ENCODE measurements at places on chromosomes 7 and 10.

DNA sequence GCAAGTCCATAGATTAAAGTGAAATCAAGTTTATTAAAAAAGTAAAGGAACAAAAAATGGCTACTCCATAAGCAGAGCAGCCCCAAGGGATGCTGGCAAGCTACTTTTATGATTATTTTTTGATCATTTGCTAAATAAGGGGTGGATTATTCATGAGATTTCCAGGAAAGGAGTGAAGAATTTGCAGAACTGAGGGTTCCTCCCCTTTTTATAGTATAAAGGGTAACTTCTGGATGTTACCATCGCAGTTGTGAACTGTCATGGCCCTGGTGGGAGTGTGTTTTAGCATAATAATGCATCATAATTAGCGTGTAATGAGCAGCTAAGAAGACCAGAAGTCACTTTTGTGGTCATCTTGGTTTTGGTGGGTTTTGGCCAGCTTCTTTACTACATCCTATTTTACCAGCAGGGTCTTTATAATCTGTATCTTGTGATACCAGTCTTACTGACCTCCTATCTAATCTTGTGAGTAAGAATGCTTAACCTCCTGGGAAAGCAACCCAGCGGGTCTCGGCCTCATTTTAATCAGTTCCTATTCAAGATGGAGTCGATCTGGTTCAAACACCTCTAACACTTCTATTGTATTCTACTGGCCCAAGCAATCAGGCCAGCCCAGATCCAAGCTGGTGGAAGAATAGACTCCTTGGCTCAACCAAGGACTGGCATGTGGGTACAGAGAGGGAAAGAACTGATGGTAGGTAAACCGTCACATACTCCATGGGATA is 87.9 kb upstream of the NPSR1 start:
- no peak for DNase-seq

GRCh38 chr7:130286881-130287280 is 6.1 kb upstream of the CPA4 start:
- no peak for DNase-seq

DNA sequence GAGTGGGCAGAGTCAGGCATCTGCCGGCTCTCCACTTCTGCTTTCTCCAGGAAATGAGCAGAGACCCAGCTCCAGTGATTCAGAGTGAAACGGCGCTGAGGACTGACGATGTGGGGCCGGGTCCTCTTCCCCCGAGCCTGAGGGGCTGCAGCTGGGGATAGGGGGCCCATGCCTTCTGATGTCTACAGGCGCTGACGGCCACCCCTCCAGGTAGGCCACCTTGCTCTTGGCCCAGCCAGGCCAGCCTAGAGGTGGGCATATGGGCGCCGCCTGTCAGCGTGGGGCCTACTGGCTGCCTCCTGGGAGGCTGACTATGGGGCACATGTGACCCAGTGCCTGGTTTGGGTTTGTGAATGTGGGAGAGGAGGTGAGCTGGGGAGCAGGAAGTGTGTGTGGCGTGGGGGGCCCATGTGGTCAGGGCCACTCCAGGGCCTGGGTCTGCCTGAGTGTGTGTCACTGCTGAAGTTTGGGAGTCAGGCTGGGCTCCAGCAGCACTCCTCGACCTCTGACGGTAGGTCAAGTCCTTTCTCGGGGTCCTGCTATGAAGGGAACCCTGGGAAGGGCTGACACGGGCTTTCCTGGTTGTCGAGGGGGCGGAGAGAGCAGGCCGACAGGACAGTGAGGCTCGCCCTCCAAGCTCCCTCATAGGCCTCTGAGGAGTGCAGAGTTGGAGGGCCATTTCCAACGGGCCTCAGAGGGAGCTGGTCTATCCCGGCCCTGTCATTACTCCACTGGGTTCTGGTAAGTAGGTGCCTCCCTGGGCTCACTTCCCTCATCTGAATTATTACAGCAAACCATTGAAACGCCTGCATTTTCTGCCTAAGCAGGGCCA is at the start of gene WDFY4:
Gene WDFY4, plus strand, starts transcription at position 82 of the 832 bp plus-strand sequence. CDS start 24,860 bp downstream, outside the sequence.
- no peak for DNase-seq

DNA sequence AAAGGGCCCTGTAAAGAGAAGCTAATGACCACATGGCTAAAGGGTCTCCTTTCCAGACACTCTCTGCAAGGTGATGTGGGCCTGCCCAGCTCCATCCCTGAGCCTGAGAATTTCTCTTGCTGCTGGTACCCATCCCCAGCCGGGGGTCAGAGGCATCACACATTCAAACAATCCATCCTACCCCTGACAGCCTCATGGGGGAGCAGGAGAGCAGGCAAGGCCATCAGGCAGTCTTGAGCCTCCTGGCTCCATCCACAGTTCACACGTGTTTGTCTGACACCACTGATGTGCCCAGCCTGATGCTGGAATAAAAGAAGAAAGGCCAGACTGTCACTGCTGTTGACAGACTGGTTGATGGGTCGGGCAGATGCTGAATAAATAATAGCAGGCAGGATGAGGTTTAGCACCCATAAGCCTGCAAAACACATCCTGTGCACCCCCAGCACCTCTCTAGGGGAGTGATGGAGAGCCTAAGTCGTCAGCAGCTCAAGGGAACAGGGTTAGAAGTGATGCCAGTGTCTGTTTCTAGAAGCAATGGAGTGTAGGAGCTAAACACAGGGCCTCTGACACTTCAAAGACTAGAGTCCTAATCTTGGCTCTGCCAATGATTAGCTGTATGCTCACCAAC is 43.5 kb downstream of the TLL2 start:
- no peak for DNase-seq

- no peak for DNase-seq
These were observed 249.6 kb downstream of the PLXDC2 start for GRCh38 chr10:20065814-20066213.

GRCh38 chr7:54701982-54702381 is 57.0 kb downstream of the SEC61G start:
- no peak for DNase-seq

DNA sequence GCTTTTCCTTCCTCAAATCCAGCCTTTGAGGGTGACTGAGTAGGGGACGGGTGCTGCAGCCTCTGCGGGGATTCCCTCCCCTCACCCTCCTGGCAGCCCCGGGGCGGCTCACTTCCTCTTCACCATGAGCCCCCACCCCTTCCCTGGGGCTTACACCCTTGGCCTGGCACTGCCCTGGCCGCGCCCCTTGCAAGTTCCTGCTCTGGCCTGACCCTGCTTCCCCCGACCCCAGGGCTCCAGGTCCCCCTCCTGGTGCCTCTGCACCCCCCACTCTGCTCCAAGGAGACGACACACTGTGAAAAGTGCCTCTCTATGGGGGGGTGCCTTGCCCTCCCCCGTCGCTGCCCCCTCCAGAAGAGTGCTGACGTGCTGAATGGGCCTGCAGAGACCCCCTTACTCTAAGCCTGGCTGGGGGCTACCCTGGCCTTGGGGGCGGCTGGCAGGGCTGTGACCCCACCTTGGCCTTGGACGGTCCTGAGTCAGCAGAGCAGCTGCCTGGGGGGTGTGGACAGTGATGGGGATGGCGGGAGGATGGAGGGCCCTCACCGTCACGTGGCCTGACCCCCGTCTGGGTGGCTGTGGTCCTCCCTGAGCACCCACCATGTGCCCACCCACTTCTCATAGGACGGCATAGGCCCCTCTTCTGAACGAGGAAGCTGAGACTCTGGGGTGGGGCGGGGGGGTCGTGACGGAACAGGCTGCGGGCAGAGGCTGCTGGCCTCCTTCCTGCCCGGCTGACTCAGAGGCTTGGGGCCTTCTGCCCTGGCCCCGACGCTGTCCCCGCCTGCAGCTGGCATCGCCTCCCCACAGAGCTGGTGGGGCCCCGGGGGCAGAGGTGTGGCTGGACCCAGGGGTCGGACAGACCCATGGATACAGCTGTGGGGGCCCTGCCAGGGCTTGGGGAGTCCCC is 9.8 kb downstream of the LFNG start:
- DNase-seq: peak; percentile 59

DNA sequence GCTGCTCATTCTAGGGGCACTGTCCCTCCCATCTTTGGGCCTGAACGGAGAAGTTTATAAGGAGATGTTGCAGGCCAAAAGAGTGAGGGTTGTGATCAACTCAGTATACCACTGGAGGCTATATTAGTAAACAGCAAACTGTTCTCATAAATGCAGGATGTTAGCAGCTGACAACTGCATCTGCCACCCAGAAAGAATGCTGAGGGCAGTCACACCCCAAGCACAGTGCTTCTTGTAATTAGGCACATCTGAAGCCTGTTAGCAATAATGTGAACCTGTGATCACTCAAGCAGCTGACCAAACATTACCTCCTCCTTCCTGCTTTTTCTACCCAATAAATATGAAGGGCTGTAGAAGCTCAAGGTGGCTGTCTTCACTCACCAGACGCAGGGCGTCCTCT is 38.4 kb upstream of the ZNF138 start:
- no peak for DNase-seq

GRCh38 chr7:98134420-98135228 is 28.0 kb downstream of the LMTK2 start:
- DNase-seq: no peak

- no peak for DNase-seq
These were observed 32.7 kb downstream of the LGI1 start for GRCh38 chr10:93790439-93790838.

DNA sequence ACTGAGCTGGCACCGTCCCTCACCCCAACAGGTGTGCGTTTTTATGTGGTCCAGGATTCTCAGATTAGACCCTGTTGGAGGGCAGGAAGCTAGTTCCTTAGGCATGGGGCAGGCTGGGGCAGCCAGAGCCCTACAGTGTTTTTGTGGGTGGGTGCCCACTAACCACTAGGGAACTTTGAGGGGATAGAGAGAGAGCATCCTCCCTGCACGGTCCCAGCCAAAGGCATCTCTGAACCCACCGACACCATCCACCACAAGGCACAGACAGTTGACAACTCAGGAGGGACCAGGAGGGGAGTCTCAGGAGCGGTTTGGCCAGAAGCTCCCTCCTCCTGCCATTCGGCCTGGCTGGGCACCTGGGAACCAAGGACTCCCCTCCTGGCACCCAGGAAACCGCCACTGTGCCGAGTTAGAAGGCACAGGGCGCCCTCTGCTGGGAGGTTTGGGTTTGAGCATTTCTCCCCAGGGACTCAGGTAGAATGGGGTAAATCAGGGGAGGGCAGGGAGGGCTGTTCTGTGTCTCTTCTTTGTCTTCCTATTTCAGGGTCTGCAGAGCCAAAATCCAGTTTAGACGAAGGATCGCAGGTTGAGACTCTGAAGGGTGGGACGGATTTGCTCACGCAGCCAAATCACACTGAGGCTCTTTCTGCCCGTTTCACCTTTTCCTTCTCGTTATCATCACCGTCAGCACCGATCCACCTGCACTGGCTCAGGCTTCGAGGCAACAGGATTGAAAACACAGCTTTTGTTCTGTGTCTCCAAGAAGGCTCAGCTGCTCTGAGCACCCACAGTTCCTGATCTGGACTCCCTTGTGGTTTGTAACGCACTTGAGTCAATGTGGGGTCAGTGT is 84.8 kb upstream of the COL13A1 start:
- peak; percentile 38 for DNase-seq

DNA sequence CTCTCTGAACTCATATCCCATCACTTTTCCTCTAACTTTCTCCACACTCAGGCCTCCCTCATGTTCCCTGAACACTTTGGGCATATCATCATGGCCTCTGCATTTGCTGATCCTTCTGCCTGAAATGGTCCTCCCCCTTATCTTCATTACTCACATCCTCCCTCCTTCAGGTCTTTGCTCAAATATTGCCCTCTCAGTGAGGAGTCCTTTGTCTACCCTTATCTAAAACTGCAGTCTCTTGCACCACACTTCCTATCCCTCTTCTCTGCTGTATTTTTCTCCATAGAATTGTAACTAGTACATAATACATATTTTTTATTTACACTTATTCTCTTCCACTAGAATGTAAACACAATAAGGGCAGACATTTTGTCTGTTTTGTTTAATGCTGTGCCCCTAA is 41.7 kb downstream of the DNAJC1 start:
- DNase-seq: no peak

- DNase-seq: no peak
These were observed 84.9 kb upstream of the SKAP2 start for GRCh38 chr7:26949319-26949718.

- no peak for DNase-seq
These were observed 21.6 kb downstream of the JCAD start for GRCh38 chr10:30037620-30038336.

- no peak for DNase-seq
These were observed 4.2 kb downstream of the STEAP4 start for GRCh38 chr7:88302486-88302885.

DNA sequence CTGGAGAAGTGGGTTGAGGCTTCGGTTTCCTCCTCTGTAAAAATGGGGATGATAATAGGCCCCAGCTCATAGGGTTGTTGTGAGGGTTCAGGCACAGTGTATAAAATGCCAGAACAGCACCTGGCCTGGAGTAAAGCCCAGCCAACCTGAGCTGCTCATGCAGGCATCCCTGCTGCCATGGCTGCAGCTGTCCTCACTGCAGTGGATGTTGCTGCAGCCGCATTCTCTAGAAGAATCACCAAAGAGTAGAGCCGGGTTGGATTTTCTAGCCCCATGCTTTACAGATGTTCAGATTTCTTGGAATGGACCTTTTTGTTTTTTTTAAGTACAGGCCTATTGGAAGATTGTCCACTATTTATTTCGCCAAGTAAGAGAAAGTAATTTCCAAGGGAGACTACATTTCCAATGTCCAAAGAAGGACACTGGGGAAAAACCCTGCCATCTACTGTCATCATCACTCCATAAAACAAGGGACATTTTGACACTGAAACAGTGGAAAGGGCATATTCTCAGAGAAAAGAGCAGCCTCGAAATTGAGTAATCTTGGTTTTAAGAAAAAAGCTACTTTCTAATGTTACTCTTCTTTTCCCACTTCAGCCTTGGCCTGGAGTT is 147.5 kb upstream of the TCF7L2 start:
- no peak for DNase-seq

- DNase-seq: peak; percentile 34
These were observed 2.8 kb downstream of the GIMAP8 start for GRCh38 chr7:150453181-150453580.

DNA sequence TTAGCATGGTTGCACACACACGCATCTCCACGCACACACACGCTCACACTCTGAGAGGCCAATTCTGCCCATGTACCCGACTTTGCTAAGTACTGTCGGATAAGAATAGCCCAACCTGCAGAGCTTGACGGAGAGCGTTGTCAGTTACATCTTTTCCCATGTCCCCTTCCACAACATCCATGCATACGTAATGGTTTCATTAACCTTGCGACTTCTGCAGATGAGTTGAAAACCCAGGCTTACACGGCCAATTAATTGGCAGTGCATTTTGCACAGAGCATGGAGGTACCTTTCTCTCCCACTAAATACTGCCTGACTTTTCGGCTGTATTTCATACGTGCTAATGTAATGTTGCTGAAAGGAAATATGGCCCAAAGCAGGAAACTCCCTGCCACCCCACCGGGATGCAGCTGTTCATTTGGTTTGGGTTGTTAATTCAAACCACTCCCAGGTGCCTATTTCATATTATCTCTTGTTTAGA is 291.2 kb upstream of the HABP2 start:
- no peak for DNase-seq

DNA sequence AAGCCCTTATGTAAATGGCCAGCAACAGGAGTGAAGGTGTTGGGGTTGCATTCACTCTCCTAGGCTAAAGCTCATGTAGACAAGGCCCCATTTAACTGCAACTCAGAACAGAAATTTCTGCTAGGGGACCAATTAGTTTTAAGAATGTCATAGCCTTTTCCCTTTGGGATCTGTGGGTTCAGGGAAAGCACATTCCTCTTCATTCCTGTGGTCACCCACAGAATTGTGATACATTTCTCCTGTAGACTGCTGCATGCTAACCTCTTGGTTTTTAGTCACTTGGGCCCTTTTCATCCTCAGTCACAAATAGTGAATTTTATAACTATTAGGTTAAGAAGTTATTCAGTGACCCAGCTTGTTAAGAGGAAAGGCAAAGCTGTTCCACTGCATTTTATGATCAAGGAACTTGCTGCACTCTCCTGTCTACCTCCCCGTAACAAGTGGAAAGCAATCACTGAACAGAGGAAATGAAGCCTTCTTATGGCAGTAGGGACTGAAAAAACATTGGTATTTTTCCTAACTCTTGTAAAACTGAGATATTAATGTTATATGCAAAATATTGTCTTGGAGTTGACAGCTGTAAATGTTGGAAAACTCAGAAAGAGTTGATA is 124.9 kb downstream of the SND1 start:
- no peak for DNase-seq
